ENCODE measurements at places on chromosomes 4 and X.
A peak's percentile ranks its signal among the peaks of the same experiment; 100 is the strongest.

DNA sequence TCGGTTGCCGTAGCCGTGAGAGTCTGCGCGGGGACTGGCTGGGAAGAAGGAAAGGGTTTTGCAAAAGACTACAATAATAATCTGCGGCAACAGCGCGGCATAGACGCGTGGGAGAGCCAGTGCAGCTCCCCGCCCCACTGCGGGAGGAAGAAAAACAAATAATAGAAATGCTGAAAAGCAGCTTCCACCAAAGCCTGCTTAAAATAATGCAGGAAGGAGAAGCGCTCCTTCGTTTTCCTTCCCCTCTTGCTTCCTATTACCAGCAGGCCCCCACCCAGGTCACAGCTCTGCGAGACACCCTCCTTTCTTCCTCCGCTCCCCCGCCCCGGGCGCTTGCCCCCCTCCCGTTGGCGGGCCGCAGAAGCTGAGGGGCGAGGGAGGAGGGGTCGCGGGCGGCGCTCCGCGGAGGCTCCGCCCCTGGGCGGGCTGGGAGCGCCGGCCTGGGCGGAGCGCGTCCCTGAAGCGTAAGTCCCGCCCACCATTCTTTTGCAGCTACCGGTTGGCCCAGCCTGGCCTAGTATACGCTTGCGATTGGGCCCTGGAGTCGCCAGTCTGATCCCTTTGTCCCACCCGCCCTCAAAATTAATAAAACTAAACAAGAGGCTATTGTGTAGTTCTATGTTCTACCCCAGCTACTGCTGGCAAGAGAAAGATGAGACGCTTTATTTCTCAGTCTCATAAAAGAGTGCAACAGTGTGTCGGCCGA, 636 bp upstream of the AMOT start:
- peak; percentile 60 for DNase-seq

DNA sequence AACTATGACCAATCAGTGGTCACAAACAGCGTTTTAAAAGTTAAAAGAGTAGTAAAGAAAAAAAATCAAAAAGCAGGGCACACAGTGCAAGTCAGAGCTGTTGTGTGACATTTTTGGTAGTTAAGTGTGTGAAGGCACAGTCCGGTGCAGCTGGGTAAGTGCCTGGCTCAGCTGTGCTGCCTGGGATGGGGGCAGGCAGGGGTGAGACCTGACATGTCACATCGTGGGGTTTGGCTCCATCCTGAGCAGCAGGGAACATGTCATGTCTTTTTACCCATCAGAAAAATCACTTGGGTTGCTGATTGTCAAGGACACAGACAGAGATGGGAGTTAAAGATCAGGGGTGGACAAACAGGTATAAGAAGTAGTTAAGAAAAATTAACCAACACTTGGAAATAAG, 125.1 kb downstream of the NSUN7 start:
- no peak for DNase-seq

DNA sequence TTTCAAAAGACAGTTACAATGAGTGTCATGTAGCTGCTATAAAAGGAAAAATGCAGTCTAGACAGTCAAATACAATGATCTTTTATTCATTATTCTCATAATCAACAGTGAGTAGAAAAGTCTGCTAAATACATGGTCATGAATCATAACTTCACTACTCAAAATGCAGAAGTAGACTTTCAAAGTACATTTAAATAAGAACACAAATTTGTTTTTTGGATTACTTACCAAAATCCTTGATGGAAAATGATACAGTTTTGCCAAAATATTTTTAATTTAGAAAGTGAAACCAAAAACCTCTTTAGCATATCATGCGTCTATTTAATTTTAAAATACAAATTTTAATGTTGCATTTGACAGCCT, 4.9 kb downstream of the ACSL4 start:
- DNase-seq, result no peak

- DNase-seq, result no peak
Observed at GRCh38 chrX:103248553-103248952, 6.4 kb downstream of the TCEAL8 start.

DNA sequence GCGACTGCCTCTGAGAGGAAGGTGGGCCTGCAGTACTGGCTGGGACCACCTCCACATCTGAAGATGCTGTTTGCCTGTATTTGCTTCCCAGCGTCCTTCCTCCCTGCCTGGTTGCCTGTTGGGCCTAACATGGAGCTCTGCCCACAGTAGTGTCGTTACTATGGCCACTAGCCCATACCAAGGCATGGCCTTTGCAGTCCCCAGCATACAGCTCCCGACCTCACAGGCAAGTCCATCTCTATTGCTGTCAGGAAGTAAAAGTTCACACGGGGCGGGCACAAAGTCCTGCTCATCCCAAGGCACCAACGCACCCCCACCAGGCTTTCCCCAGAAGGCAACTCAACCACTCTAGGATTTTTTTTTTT, 71.6 kb downstream of the MAML3 start:
- DNase-seq, result no peak

DNA sequence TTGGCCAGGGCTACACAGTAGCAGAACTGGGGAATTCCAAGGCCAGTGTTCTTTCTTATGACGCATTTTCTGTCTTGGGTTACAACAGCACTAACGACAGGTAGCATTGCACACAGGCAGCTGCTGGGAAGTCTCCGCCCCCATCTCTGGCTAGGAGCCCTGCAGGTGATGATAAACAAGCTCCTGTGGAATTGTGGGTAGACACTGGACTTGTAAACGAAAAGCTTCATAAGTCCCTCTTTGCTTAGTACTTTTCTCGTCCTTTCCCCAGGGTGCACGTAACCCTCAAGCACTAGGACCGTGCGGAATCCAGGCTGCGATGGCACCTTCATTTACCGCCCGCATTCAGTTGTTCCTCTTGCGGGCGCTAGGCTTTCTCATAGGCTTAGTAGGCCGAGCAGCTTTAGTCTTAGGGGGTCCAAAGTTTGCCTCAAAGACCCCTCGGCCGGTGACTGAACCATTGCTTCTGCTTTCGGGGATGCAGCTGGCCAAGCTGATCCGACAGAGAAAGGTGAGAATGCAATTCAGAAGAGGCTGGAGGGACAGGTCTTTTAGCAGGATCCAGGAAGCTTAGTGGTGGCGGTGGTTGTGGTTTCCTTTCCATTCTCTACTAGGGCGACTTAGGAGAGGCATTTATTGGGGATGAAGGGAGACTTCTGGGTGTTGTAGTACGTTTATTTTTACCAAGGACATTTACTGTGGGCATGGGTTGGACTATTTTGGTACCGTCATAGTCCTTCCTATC, at the start of gene FAAH2:
Gene FAAH2, plus strand, starts transcription at position 200 of the 745 bp plus-strand sequence. Its CDS starts 120 bp downstream, at position 320.
- DNase-seq, result peak; percentile 45

DNA sequence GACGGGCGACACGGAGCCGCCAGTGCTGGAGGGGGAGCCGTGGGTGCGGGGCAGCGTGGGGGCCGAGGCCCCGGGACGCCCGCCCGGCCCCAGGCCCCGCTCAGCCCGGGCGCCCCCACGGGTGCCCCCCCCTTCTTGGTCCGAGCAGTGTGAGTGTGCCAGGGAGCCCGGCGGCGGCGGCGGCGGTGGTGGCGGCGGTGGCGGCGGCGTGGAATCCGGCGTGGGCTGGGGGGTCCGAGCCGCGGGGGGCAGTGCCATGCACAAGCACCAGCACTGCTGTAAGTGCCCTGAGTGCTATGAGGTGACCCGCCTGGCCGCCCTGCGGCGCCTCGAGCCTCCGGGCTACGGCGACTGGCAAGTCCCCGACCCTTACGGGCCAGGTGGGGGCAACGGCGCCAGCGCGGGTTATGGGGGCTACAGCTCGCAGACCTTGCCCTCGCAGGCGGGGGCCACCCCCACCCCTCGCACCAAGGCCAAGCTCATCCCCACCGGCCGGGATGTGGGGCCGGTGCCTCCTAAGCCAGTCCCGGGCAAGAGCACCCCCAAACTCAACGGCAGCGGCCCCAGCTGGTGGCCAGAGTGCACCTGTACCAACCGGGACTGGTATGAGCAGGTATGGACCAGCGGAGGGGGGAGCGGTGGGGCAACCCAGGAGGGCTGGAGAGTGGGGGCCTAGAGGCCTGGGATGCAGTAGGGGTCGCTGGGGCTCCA, 466 bp downstream of the DLG3 start:
- no peak for DNase-seq

GRCh38 chrX:2898846-2899512, 30.2 kb downstream of the ARSD start:
- no peak for DNase-seq

DNA sequence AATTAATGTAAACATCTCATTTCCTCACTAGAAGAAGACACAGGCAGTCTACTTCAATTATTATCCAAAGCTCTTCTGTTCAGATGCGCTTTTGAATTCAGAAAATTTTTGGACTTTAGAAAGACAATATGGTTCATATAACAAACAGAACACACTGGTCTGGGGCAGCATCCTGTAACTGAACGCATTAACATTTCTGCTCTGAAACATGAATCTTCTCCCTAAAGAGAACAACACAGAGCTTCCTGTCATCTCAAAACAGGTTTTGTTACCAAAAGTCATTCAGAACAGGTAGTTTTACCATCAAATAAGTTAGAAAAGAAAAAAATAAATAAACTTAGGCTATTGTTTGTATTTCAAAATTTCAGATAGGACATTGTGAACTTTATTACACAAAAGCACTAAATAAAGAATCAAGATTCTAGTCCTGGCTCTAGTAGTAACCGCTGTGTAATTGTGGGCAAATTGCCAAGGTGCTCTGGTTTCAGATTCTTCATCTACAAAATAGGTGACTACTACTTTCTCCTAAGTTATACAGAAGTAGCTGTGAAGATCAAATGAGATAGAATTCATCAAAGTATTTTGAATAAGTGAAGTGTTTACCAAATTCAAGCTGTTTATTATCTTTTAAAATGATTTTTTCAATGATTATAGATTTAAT, 252.3 kb upstream of the RASGEF1B start:
- DNase-seq, result no peak

DNA sequence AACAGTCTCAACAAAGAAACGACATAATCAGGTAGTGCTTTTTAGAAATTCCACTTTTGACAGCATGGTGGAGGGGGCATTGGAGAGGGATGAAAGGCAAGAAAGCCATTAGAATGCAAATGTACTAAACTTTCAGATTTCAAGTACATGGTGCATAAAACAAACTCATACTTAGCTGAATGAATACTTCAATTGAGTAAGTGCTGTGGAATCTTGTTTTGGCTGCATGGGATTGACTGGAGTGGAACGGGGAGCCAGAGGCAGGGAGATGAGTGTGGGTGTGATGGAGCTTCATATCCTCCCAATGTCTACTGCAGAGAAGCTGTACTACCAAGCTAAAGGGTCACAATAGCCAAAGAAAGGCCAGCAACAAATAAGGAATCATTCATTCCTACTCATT, 52.4 kb downstream of the USP46 start:
- no peak for DNase-seq

GRCh38 chrX:10841579-10841978, 221.2 kb upstream of the MID1 start:
- DNase-seq, result no peak

DNA sequence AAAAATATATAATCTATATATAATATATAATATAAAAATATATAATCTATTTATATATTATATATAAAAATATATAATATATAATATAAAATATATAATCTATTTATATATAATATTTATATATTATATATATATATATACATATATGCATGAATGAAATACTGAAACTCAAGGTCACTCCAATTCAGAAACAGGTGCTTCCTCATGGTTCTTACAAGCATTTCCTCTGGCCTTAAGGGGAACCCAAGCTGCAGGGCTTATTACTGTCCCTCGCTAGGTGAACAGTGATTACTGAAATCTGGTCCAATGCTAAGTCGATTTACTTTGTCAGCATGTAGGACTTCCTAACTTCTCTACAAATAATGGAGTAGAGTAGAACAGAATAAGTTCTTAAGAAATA, 174.3 kb downstream of the GPM6A start:
- DNase-seq, result no peak

- no peak for DNase-seq
Observed at GRCh38 chr4:76125816-76126215, 22.4 kb downstream of the NUP54 start.

DNA sequence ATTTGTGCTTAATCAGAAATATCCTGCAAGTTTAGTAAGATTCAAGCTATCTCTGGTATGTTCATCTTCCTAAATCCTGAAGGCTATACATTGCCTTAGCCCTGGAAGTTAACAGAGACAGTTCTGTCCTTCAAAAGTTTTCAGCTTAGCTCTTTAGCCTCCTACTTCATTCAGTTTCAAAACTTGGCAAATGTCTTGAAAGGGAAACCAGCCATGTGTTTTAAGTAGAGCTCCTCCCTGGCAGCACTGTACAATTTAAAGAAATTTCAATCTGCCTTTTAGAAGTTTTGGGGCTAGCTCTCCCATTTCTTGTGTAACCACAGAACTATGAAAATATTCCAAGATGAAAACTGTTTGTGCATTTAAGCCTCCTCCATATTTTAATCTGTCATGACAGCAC, 47.0 kb downstream of the FANCB start:
- DNase-seq, result no peak

DNA sequence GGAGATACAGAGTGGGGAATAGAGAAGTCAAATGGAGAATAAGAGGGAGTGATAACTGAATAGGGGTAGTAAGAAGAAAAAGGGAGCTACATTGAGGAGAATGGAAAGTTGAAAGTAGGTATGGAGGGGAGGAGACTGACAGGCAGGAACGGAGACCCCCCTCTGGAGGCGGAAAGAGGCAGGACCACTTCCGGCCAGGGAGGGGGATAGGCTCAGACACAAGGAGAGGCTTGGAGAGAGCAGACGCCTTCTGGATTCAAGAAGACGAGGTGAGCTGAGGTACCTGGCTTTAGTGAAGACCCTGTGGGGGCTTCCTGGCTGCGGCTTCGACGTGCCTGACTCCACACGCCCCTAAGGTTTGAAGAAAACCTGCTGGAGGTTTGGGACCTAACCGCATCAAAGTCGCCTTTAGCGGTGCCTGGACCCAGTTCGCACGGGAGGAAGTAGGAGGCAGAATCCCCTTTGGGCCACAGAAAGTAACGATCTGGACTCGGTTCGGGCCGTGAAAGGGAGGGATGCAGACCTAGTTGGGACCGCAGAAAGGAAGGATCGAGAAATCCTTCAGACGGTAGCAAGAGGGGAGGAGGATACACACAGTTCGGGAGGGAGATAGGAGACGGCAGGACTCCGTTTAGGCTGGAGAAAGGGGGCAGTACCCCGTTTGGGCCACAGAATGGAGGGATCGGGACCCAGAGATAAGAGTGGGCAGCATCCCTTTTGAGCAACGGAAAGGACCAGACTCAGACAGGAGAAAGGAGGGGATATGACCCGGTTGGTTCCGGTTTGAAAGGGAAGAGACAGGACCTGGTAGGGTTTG, at the start of gene TRO:
Gene TRO, plus strand, starts transcription at position 215 of the 817 bp plus-strand sequence. CDS start 1,423 bp downstream, outside the sequence.
- DNase-seq, result no peak

DNA sequence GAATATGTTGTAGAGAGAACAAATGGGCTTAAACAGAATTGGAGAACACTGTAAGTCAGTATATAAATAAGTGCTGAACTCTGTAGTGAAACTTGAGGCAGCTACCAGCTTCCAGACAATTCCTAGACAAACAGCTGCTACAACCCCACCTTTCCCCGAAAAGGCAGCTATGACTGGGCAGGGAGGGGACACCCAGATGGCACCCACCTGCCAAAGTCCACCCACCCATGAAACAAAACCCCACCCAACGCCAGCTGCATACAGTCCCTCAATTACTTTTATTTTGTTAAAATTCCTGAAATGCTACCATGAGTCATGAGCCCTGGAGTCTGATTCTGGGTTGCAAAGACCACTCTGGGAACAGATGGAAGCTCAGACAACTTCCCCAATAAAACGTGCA, 24.4 kb downstream of the RELL1 start:
- DNase-seq, result no peak

- no peak for DNase-seq
Observed at GRCh38 chrX:112527903-112528302, 151.8 kb downstream of the LHFPL1 start.
